ENCODE measurements at places on chromosomes 13 and 19.

- H3K27me3 ChIP-seq = no peaks in the 10 kb centered on the region
- H3K27ac ChIP-seq = no peak overlapping the region
- DNase-seq = no peak
- H3K4me3 ChIP-seq = no peak overlapping the region
- H3K4me1 ChIP-seq = no peaks in the 10 kb centered on the region
Measured at GRCh38 chr19:47176627-47177090, 46.0 kb downstream of the SAE1 start.

DNA sequence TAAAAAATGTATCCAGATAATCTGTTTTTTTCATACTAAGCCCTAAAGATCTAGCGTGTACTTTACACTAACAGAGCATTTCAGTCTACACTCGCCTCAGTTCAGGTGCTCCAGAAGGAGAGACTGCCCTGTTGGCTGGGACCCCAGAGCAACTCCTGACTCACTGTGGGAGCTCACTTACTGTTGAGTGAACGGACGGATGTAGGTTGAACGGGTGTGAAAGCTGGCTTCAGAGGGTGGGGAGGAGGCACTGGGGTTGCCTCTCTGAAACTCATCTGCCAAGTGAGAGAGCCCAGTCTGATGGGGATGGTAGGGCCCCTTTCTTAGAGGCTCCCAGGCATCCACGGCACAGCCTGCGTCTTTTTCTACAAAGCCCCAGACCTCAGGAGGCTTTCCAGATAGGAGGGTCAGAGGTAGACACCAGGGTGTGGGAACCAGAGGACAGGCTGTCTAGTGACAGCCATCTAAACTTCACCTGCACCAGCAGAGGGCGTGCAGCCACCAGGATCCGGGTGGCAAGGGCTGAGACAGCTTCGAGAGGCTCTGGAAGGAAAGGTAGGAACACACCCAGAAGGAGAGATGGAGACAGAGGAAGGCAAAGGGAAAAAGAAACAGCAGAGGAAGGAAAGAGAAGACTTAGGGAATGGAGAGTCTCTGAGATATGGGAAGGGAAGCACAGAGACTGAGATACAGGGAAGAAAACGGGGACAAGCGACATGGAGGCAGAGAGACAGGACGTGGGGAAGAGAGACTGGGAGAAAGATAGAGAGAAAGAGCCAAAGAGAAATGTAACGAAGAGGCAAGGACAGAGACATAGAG lies 3.7 kb downstream of the KASH5 start:
- peak; percentile 95 for DNase-seq
- H3K27me3 ChIP-seq = no peaks in the 10 kb centered on the region

- no peak overlapping the region for H3K27ac ChIP-seq
- peaks cover 44% of the 10 kb centered on the region for H3K27me3 ChIP-seq
- H3K36me3 ChIP-seq = no peaks in the 10 kb centered on the region
- no peak overlapping the region for H3K4me3 ChIP-seq
- DNase-seq = no peak
Measured at GRCh38 chr13:60347690-60348089, 49.3 kb upstream of the TDRD3 start.

GRCh38 chr13:68026077-68026476 lies 795.9 kb upstream of the PCDH9 start:
- no peaks in the 10 kb centered on the region for H3K36me3 ChIP-seq
- DNase-seq = no peak
- H3K4me1 ChIP-seq = no peaks in the 10 kb centered on the region

DNA sequence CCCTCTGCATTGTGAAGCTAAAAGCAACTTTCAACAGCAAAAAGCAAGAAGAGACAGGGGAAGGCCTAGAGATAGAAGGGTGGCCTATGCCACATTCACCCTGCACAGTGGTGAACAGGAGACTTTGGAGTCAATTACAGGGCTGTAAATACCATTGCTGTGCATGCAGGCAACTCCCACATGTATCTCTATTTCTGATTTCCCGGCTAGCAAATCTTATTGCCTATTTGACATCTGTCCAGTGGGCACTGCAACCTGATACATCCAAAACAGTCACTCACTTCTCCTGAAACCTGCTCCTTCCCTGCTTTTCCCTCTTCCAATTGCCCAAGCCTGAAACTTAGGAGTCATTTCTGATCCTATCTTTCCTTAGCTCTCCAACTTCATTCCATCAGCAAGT lies 13.4 kb downstream of the RUBCNL start:
- no peak overlapping the region for H3K4me3 ChIP-seq
- no peak overlapping the region for H3K27ac ChIP-seq
- H3K36me3 ChIP-seq = no peaks in the 10 kb centered on the region
- no peak for DNase-seq

- no peaks in the 10 kb centered on the region for H3K4me1 ChIP-seq
- no peaks in the 10 kb centered on the region for H3K27me3 ChIP-seq
- H3K27ac ChIP-seq = no peak overlapping the region
- DNase-seq = no peak
- no peak overlapping the region for H3K4me3 ChIP-seq
- peaks cover 10% of the 10 kb centered on the region for H3K36me3 ChIP-seq
Measured at GRCh38 chr19:4034048-4035017, 26.8 kb downstream of the PIAS4 start.

GRCh38 chr13:94006296-94006695 lies 473.2 kb downstream of the DCT start:
- no peak overlapping the region for H3K4me3 ChIP-seq
- no peaks in the 10 kb centered on the region for H3K4me1 ChIP-seq
- no peak for DNase-seq
- no peak overlapping the region for H3K27ac ChIP-seq
- no peaks in the 10 kb centered on the region for H3K27me3 ChIP-seq

GRCh38 chr19:15313649-15314279 lies 18.6 kb downstream of the BRD4 start:
- peaks cover 25% of the 10 kb centered on the region for H3K4me1 ChIP-seq
- no peaks in the 10 kb centered on the region for H3K27me3 ChIP-seq

GRCh38 chr13:30133554-30133912 lies 173.8 kb downstream of the KATNAL1 start:
- H3K36me3 ChIP-seq = no peaks in the 10 kb centered on the region
- H3K4me1 ChIP-seq = peaks cover 7% of the 10 kb centered on the region
- no peak overlapping the region for H3K4me3 ChIP-seq
- no peaks in the 10 kb centered on the region for H3K27me3 ChIP-seq
- H3K27ac ChIP-seq = no peak overlapping the region

GRCh38 chr19:33580645-33581037 lies 41.1 kb upstream of the CHST8 start:
- H3K4me1 ChIP-seq = no peaks in the 10 kb centered on the region
- no peak overlapping the region for H3K27ac ChIP-seq
- H3K27me3 ChIP-seq = no peaks in the 10 kb centered on the region
- DNase-seq = peak; percentile 17
- H3K36me3 ChIP-seq = no peaks in the 10 kb centered on the region
- H3K4me3 ChIP-seq = no peak overlapping the region

DNA sequence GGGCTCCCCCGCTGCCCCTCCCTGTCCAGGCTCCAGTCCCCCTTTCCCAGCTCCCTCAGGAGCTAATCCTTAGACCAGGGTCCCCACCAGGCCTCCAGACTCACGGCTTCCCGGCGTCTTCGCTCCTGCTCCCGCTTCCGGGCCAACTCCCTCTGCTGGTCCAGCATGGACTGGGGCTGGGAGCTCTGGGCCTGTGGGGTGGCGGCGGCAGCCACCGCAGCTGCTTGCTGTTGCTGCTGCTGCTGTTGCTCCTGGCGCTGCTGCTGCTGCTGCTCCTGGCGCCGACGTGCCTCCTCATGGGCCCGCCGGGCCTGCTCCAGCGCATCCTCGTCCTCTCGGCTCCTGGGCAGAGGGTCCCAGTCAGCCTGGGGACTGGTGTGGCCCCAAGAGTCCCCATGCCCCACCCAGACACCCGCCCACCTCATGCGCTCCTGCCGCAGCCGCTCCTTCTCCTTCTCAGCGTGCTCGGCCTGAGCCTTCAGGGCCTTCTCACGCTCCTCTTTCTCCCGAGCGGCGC lies 6.4 kb upstream of the EPHX3 start:
- peaks cover 35% of the 10 kb centered on the region for H3K36me3 ChIP-seq
- no peaks in the 10 kb centered on the region for H3K27me3 ChIP-seq
- DNase-seq = no peak
- peaks cover 14% of the 10 kb centered on the region for H3K4me1 ChIP-seq

DNA sequence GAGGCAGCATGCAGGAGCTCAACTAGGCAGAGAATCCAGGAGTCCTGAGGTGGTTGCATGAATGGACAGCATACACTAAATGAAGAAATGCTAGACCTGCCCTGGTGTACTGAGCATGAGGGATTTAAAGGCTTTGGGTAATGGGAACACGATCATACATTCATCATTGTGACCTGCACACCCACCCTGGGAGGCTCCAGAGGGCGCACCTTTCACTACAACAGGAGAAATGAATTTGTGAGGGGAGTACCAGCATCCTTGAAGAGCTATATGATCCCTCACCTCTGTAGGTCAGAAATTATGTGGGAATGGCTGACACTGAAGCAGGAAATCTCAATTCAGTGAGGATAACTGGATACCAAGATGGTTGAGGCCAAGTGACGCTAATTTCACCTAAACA lies 8.9 kb downstream of the KLK2 start:
- H3K4me1 ChIP-seq = 0 out of 2 replicates have a peak, but pooled peaks cover 4% of the 10 kb centered on the region
- no peaks in the 10 kb centered on the region for H3K36me3 ChIP-seq
- no peak for DNase-seq
- no peak overlapping the region for H3K4me3 ChIP-seq
- peaks cover 77% of the 10 kb centered on the region for H3K27me3 ChIP-seq

GRCh38 chr19:2270157-2270422 lies 11.9 kb downstream of the PEAK3 start:
- peaks cover 21% of the 10 kb centered on the region for H3K4me1 ChIP-seq
- H3K27me3 ChIP-seq = no peaks in the 10 kb centered on the region
- no peak for DNase-seq
- peak overlapping the region; percentile 99 for H3K4me3 ChIP-seq

DNA sequence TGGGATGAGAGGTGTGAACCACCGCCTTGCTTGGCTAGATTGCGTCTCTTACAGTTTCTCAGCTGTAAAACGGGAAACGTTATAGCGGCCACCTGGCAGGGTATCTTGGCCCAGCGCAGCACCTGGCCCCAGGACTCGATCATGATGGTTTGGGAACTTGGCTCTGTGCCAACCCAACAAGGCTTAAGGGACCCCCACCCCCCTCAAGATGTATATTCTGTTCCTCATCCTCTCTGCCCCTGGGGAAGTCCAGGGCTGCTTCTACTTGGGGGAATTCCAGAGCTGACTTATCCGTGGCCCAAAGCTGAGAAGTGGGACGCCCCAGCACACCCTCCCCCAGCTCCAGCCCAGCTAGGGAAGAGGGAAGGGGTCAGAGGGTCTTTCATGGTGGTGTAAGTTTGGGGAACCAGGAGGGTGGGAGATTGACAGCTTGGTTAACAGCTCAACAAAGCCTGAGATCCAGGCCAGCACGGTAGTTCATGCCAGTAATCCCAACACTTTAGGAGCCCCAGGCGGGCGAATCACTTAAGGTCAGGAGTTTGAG lies 695 bp downstream of the ICAM1 start:
- peak overlapping the region; percentile 64 for H3K4me3 ChIP-seq
- no peak overlapping the region for H3K27ac ChIP-seq
- no peaks in the 10 kb centered on the region for H3K36me3 ChIP-seq

DNA sequence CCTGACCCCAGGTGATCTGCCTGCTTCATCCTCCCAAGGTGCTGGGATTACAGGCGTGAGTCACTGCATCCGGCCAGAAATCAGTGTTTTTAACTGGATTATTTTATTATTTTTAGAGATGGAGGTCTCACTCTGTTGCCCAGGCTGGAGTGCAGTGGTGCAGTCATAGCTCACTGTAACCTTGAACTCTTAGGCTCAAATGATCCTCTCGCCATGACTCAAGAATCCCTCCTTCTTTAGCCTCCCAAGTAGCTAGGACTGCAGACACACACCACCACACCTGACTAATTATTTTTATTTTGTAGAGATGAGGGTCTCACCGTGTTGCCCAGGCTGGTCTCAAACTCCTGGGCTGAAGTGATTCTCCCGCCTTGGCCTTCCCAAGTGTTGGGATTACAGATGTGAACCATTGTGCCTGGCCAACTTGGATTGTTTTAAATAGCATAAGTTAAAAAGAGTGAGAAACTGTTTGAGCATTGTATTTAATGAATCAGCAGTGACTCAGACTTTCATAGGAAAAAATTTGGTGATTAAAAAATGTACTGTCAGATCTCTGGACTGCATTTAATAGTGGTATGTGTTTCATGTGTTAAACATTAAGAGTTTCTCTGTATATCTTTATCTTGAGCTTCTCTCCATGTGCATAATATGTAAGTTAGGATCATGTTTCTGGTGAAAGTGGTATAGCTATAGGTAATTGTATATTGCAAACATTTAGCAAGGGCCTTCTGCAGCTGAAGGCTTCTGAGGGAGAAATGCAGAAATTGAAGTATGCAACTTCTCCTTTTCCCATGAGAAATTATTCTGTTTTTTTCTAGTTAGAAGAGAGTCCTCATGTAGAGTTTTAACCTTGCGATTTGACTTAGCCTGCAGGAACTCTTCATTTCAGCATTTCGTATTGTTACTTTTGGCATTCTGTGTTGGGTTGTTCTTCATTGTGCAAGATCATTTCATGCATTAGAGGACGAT lies 121.2 kb downstream of the PCCA start:
- H3K27me3 ChIP-seq = no peaks in the 10 kb centered on the region
- H3K4me3 ChIP-seq = no peak overlapping the region
- DNase-seq = peak; percentile 67
- no peaks in the 10 kb centered on the region for H3K36me3 ChIP-seq
- H3K4me1 ChIP-seq = peaks cover 31% of the 10 kb centered on the region
- H3K27ac ChIP-seq = peak overlapping the region; percentile 54

DNA sequence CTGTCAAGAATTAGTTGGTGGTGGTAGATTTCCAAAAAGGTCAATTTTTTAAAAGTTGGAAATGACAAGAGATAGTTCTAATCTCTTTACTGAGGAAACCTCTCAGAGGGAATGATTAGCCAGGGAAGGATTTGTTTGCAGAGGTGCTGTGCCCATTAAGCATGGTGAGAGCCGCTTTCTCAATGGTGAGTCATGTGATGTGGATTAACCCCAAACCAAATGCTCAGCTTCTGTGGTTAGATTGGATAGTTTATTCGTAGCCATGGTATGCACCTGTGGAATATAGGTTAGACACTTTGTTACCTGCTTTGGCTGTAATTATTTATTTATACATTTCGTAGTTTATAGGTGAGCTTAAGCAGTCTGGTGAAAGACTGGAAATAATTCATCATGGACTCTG lies 7.1 kb downstream of the HNRNPM start:
- H3K27me3 ChIP-seq = no peaks in the 10 kb centered on the region
- peak overlapping the region; percentile 30 for H3K27ac ChIP-seq
- 0 out of 2 replicates have a peak overlapping the region, but pooled peaks have one; percentile 2 for H3K4me3 ChIP-seq
- peak; percentile 96 for DNase-seq

DNA sequence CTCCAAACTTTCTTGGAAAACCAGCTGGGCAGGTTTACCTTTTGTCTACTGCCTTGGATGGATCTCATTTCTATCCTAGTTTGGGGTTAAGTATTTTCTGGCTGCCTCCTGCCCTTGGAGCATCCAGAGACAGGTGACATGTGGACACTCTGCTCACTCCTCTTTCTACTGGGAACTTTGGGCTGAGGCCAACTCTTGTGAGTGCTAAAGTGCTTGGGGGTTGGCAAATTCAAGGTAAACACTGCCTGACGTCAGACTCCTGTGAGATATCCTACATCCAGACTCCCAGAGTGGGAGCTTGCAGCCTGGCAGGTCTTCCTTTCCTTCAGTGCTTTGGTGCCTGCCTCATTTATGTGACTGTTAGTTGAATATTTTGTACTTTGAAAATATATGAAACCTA lies 388.1 kb downstream of the KCNRG start:
- no peak overlapping the region for H3K27ac ChIP-seq
- peaks cover 31% of the 10 kb centered on the region for H3K4me1 ChIP-seq
- H3K36me3 ChIP-seq = no peaks in the 10 kb centered on the region
- DNase-seq = peak; percentile 19
- no peak overlapping the region for H3K4me3 ChIP-seq

GRCh38 chr13:108855737-108856387 lies 226.5 kb downstream of the MYO16 start:
- no peak overlapping the region for H3K27ac ChIP-seq
- peaks cover 31% of the 10 kb centered on the region for H3K27me3 ChIP-seq
- H3K4me1 ChIP-seq = no peaks in the 10 kb centered on the region
- no peak overlapping the region for H3K4me3 ChIP-seq

All from PC-3 (cell line).